ENCODE measurements at places on chromosomes 11 and 22.

DNA sequence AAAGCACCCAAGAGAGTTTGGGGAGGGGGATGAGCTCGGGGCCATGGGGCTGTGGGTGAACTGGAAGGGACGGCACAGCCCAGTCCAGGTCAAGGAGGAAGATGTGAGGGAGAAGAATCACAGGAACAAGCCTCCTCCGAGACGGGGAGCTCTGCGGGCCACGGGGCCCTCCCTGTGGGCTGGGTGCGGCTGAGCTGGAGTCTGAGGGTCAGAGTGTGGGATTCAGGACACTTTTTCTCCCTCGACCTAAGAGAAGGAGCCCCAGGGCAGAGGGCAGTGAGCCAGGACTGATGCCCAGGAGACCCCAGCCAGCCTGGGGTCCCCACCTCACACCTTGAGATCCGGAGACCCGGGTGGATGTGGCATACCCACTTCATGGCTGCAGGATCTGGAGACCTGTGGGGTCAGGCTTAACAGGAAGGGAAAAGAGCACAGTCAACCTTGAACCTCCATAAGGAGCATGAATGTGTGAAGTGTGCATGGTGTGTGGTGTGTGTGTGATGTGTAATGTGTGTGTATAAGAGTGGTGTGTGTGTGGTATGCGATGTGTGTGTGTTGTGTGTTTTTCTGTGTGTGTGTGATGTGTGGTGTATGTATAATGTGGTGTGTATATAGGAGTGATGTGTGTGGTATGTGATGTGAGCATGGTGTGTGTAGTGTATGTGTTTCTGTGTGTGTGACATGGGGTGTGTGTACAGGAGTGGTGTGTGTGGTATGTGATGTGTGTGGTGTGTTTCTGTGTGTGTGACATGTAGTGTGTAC lies 504.6 kb downstream of the BRD1 start:
- no peak for DNase-seq

DNA sequence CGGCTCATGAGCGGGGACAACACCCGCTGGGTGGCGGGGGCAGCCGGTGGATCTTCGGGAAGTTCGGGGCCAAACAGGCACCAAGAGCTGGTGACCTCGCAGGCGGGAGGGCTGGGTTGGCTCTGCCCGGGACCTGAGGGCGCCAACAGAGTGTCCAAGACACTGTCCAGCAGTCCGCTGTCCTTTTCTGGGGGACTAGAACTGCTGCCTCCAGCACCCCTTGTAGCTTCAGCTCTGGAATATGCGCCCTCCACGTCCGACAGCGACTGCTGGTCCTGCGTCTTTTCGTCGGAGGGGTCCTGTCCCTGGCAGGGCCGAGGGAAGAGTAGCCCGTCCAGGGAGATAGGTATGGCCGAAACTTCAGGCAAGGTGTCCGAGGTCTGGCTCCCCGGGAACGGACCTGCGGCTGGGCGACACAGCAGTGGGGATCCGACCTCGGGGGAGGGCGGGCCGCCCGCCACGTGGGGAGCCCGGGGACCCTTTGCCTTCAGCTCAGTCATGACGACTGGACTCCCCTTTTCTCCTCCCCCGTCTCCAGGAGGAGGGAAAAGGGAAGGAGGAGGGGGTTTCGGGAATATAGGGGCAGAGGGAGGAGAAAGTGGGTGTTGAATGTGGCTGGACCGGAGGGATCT lies 926 bp downstream of the PGR start:
- DNase-seq, result no peak

DNA sequence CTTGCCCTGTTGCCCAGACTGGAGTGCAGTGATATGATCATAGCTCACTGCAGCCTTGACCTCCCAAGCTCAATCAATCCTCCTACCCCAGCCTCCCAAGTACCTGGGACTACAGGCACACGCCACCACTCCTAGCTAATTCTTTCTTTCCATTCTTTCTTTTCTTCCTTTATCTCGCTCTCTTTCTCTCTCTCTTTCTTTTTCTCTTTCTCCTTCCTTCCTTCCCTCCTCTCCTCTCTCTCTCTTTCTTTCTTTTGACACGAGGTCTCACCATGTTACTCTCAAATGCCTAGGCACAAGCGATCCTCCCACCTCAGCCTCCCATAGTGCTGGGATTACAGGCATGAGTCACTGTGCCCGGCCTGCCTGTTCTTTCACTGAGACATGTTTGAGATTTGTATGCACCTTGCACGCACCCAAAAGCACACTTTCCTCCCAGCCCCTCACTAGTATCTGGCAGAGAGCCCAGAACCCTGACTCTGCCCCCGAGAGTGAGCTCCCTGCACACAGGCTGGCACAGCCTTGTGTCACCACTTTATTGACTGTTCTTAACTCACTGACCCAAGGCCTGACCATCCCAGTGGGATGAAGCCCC lies 56.8 kb downstream of the CD6 start:
- no peak for DNase-seq

GRCh38 chr11:62560566-62561103 lies 13.1 kb downstream of the EEF1G start:
- DNase-seq, result no peak

DNA sequence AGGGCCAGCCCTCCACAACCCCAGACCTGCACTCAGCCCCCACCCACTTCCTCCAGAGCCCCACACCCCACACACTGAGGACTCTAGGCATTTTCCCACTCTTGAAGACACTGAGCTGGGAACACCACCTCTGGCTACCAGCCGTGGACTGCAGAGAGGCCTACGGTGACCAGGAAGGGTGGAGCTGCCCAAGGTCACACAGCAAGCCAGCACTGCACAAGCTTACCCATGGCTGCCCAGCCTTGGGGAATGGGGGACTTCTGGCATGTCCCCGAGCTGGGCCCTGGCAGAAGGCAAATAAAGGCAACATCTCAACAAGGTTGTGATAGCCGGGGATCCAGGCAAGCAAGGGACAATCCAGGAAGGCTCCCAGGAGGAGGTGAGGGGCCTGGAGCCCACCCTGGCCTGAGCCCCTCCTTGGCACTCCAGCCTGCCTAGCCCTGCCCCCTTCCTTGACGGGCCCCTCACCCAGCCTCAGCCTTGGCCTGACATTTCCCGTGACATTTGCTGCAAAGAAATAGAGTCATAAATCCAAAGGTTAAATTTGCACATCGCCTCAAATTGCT lies 5.5 kb downstream of the RTN4R start:
- DNase-seq, result no peak

DNA sequence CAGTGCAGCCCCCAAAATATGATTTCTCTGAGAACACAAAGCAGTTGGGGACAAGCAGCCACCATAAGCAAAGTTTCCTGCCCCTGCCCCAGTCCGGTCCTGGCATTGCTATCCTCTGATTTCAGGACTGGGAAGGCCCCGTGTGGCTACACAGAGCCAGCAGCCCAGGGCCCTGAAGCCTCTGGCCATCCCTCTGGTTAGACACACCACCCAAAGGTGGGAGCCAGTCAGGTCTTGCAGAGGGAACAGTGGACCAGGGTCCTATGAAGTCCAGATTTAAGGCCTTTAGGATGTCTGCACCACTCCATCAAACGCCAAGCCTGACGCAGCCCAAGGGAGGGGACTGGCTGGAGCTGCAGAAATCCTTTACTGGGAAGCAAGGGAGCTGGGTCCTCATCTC lies 63.4 kb downstream of the SLC22A12 start:
- DNase-seq, result no peak

DNA sequence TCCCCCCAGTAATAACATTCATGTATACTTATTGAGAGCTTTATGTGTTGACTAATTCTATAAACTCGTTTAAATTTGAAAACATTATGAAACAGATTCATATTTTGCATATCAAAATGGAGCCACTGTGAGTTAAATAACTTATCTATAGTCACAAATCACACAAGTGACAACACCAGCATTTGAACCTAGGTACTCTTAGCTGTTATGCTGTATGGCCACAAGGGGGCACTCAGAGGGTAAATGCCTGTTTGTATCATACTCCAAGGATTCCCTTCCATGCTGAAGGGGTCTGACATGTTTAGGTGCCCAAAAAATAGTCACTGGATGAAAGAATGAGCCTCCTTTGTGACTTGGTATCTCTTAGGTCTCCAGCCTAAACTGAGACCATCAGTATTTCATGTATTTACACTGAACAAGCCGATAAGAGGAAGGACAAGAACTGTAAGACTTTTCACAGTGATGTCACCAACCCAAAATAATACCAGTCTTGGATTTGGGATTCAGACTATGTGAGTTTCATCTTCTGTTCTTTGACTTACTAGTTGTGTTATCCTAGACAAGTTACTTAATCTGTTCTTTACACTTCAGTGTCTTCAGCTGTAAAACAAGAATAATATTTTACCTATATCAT lies 12.2 kb upstream of the OR52D1 start:
- no peak for DNase-seq

DNA sequence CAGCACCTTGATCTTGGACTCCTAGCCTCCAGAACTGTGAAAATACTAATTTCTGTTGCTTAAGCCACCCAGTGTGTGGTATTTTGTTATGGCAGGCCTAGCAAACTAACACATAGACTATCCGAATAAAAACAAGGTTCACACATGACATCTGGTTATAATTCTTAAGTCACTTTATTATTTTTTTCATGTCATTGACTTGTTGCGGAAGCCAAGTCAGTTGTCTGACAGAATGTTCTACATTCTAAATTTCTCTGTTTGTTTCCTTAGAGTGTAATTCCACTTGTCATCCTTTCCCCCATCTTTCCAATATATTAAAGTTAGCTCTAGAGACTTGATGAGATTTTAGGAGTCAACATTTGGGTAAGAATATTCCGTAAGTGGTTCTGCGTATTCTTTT lies 40.6 kb downstream of the RAB30 start:
- no peak for DNase-seq

- no peak for DNase-seq
Observed at GRCh38 chr11:90133560-90134477, 644 bp upstream of the NAALAD2 start.

DNA sequence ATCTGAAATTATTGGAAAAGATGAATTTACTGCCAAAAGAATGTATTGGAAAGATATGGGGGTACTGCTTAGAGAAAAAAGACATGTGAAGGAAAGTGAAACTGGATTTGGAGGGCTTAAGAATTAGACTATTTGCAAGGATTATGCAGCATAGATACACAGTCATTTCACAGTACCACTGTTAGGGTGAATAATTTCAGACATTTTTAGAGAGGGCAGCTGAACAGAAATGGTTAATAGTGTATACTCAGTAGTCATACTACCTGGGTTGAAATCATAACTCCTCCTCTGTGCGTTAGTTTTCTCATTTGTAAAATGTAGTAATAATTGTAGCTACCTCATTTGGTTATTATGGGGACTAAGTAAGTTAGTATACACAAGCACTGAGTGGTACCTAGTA lies 33.0 kb downstream of the GAS2 start:
- DNase-seq, result no peak

GRCh38 chr11:131914361-131914774 lies 544.0 kb downstream of the NTM start:
- DNase-seq, result no peak

DNA sequence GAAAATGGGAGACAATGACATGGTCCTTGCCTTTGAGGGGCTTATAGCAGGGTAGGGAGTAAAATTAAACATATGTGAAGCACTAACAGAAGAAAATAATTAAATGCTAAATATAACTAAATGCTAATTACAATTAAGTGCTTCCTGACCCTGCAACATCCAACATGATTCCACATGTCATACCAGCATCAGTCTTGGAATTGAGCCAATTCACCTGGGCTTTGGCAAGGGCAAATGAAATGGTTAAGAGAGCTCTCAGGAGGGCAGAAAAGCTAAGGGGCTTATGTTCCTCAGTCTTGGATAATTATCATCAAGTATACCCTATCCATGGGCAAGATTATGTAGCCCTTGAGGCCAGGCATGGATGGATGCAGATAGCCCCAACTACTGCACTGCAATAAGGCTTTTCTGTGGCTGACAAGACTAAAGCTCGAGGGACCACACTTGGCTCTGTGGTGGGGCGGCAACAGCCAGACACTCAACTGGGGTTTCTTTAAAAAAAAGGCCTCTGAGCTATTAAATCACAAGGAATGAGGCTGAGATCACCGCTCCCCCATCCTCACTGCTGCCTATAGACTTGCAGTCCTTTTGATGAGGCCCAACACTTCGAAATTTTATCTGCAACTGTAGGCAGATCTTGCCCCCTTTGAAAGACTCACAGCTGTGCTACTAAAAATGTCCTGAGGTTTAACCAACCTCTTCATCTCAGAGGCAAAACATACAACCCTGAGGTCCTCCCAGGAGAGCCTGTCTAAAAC lies 39.0 kb downstream of the IL18BP start:
- DNase-seq, result no peak

GRCh38 chr11:124670732-124671131 lies 2.8 kb downstream of the SIAE start:
- DNase-seq, result no peak

DNA sequence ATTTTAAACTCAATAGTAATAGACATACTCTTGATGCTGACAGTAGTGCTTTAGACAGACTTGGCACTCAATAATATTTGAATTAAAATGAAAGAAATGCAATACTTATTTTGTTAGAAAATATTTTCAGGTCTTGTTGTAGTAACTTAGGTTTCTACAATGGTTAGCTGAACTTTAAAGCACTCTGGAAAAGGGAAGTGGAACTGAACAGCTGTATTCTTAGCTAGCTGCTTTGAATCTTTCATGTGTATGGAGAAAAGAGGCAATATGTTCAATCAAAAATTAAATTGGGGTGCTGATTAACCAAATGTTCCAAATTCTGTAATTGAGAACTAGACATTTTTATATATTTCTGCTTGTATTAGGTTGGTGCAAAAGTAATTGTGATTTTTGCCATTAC lies 517.9 kb upstream of the RAG2 start:
- DNase-seq, result no peak

- no peak for DNase-seq
Observed at GRCh38 chr11:57496109-57496820, 19.2 kb downstream of the SLC43A1 start.

Data from NCI-H2081 treated with DMSO at 0.1 percent for 48 hours (cell line).